Peyer's patch (tissue), 4 donors: ENCODE measurements at places on chromosomes 5 and 9. TPM values are rescaled to one million over a fixed set of nuclear protein-coding genes. Genes with fewer than 3 reads are reported as not detected.

DNA sequence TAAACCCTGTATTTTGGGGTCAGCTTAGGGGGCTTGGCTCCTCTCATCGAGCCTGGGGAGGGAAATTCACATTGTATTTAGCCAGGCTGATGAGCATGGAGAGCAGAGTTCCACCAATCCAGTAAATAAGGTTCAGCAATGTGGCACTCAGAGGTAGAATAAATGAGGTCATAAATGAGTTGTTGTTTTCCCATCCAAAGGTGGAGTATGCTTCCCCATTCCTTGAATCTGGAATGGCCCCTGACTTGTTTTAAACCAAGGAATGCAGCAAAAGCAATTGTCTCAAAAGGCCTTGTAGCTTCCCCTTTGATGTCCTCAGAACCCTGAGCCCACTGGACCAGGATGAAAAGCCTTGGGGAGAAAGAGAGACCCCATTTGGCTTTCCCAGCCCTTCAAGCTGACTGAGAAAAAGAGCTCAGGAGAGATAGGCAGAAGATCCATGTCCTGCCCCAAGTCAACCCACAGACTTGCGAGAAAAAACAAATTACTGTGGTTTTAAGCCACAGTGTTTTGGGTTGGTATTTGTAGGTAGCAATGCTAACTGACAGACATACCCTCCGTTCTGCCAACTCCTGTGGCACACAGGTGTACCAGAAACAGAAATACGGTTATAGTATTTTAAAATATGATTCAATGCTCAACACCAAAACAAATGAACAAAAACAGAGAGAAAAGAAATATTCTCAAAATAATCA is 566.0 kb upstream of the DMAC1 start:
- H3K36me3 ChIP-seq: no peaks in the 10 kb centered on the region
- H3K27me3 ChIP-seq: no peaks in the 10 kb centered on the region
- DNase-seq: no peak
- no peak overlapping the region for H3K4me3 ChIP-seq
- H3K27ac ChIP-seq: no peak overlapping the region

DNA sequence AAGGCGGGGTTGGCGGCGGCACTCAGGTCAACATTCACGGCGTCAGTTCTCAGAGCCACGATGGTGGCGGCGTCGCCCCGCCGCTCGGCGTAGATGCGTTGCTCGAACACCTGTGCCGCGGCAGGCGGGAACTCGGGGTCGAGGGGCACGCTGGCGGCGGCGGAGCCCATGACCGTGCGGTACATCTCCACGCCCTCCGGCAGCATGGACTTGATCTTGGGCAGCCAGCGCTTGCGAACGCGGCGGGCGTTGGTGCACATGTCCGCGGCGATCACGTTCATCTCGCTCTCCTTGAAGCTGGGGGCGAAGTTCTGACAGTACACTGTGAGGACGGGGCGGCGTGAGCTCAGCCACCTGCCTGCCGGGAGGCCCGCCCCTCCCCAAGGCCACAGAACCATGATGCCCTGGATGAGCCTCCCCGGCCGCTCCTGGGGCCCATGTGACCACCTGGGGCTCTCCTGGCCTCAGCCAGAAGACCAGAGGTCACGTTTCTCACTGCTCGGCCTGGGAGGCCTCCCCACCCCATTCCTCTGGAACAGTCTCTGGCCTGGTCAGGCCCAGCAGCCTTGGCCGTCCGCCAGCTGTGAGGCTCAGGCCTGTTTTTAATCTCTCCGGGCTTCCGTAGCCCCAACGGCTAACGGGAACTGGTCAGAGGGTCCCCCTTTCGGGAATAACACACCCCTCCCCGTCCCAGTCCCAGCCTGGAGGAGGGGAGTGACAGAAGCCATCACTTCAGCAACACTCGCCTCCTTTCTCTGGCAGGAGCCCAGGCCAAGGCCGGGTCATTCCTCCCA is 50.7 kb upstream of the UBAC1 start:
- no peak for DNase-seq
- peaks cover 36% of the 10 kb centered on the region for H3K36me3 ChIP-seq
- no peaks in the 10 kb centered on the region for H3K27me3 ChIP-seq
- peak overlapping the region; percentile 57 for H3K27ac ChIP-seq

GRCh38 chr5:116585227-116585626 is 10.6 kb upstream of the SEMA6A start:
- no peaks in the 10 kb centered on the region for H3K4me1 ChIP-seq
- H3K36me3 ChIP-seq: no peaks in the 10 kb centered on the region
- H3K27me3 ChIP-seq: no peaks in the 10 kb centered on the region
- no peak for DNase-seq
- H3K4me3 ChIP-seq: no peak overlapping the region
- H3K27ac ChIP-seq: no peak overlapping the region

GRCh38 chr5:165538065-165538464 is 2032.6 kb downstream of the MAT2B start:
- no peaks in the 10 kb centered on the region for H3K4me1 ChIP-seq
- no peak overlapping the region for H3K27ac ChIP-seq
- H3K36me3 ChIP-seq: no peaks in the 10 kb centered on the region
- DNase-seq: no peak
- no peaks in the 10 kb centered on the region for H3K27me3 ChIP-seq
- H3K4me3 ChIP-seq: no peak overlapping the region

DNA sequence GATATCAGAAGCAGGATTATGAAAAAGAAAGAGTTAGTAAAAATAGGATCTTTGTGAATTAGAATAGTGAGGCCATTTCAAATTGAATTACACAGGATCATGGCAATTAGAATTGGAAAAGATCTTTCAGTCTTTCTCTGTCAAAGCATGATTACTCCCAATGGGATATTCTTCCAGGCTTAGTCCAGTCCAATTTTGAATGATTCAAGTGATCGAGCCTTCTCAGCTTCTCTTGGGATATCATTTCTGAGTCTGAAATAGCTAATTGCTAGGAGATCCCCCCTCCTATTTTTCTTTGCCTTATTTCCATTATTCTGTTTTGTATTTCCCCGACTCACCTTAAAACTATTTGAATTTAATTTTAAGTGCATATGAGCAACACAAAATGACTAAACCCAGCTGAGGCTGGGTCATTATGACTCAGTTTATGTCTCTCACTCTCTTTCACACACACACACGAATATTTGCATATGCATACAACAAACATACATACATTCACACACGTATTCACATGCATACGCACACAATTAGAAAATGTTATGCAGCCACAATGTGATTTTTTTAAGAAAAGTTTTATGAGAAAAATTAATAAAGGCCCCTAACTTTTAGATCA is 34.8 kb upstream of the EFNA5 start:
- no peak for DNase-seq
- H3K4me3 ChIP-seq: no peak overlapping the region
- H3K27me3 ChIP-seq: no peaks in the 10 kb centered on the region
- H3K36me3 ChIP-seq: no peaks in the 10 kb centered on the region
- no peak overlapping the region for H3K27ac ChIP-seq

DNA sequence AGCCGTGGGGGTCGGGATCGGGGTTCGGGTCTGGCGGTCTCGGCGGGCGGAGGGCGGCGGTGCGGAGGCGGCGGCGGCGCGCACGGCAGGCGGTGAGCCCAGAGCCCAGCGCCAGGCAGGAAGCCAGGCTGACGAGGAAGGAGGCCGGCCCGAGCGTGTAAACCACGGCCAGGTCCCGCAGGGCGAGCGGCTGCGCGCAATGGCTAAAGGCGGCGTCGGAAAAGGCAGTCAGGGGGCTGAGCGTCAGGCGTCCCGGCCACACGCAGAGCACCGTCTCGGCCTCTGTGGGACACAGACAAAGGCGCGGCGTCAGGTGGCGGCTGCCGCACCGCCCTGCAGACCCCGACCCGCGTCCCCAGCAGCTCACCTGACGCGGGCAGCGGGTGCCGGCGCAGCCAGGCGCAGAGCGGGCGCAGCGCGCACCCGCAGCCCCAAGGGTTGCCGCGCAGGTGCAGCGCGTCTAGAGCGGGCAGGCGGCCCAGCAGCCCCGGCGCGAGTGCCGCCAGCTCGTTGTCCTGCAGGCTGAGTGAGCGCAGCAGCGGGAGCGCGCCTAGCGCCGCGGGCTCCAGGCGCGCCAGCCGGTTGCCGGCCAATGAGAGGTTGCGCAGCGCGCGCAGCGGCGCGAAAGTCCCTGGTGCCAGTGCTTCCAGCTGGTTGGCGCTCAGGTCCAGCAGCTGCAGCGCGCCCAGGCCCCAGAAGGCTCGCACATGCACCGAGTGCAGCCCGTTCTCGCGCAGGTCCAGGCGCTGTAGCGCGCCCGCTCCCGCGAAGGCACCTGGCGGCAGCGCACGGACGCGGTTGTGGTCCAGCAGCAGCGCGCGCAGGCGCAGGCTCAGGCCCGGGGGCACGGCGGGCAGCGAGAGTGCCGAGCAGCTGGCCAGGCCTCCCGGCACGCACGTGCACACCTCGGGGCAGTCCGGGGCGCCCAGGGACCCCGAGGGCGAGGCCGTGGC is 671 bp downstream of the LRRC26 start:
- H3K4me3 ChIP-seq: peak overlapping the region; percentile 55
- no peaks in the 10 kb centered on the region for H3K36me3 ChIP-seq
- peaks cover 6% of the 10 kb centered on the region for H3K4me1 ChIP-seq
- peaks cover 65% of the 10 kb centered on the region for H3K27me3 ChIP-seq
- H3K27ac ChIP-seq: no peak overlapping the region

GRCh38 chr5:56314529-56314928 is 81.4 kb upstream of the ANKRD55 start:
- no peaks in the 10 kb centered on the region for H3K27me3 ChIP-seq
- H3K36me3 ChIP-seq: no peaks in the 10 kb centered on the region
- H3K4me1 ChIP-seq: peaks cover 7% of the 10 kb centered on the region
- no peak overlapping the region for H3K4me3 ChIP-seq
- no peak overlapping the region for H3K27ac ChIP-seq
- DNase-seq: no peak

GRCh38 chr9:35703906-35704672 is 14.4 kb upstream of the TPM2 start:
- DNase-seq: no peak
- H3K4me1 ChIP-seq: no peaks in the 10 kb centered on the region
- H3K4me3 ChIP-seq: no peak overlapping the region
- no peaks in the 10 kb centered on the region for H3K36me3 ChIP-seq
- H3K27ac ChIP-seq: no peak overlapping the region

DNA sequence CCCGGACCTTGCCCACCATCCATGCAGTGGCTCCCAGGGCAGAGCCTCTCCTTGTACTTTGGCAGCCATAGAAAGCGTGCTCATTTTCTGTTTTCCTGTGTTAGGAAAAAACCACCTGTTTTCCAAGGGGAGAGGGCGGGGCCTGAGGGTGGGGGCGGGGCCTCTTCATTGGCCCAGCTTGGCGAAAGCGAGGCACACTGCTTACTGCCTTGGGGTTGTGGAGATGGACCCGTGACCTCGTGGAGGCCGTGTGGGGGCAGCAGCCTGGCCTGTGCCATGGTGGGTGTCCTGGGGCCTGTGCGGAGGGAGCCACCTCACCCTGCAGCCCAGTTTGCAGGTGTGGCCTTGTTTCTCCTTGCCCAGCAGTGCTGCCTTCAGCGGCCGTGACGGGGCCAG is 4.4 kb upstream of the TOR4A start:
- H3K36me3 ChIP-seq: no peaks in the 10 kb centered on the region
- H3K4me3 ChIP-seq: no peak overlapping the region
- H3K27me3 ChIP-seq: no peaks in the 10 kb centered on the region
- no peak overlapping the region for H3K27ac ChIP-seq
- peaks cover 17% of the 10 kb centered on the region for H3K4me1 ChIP-seq
- DNase-seq: no peak

DNA sequence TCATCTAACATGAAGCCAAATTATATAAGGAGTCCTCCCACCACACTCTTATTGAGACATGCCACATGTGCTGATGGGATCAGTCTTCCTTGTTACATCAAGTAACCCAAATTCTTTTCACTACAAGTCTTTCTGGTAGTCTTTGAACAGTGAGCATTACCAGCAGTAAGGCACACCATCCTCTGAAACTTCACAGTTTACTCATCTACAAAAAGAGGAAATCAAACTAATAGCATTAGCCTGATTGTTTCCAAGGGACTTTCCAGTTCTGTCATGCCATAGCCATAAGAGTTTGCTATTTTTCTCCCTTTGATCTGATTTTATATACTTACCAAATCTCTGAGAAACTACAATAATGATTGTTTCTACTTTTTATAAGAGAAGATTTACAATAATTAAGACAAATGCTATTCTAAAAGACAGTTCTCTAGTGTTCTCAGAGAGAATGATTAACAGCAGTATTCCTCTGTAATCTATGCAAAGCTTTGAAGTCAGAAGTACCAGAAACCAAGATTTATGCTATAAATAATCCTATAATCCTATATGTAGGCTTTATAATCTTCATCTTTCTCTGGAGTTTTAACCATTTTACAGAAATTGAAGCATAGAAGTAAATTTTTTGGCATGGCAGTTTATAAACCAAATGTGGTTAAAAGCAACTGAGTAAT is 166.2 kb upstream of the ACO1 start:
- no peak for DNase-seq
- H3K4me1 ChIP-seq: no peaks in the 10 kb centered on the region
- H3K36me3 ChIP-seq: no peaks in the 10 kb centered on the region
- H3K27me3 ChIP-seq: no peaks in the 10 kb centered on the region
- H3K27ac ChIP-seq: no peak overlapping the region
- H3K4me3 ChIP-seq: no peak overlapping the region

GRCh38 chr9:81466981-81467380 is 222.4 kb downstream of the TLE1 start:
- H3K36me3 ChIP-seq: no peaks in the 10 kb centered on the region
- no peak overlapping the region for H3K4me3 ChIP-seq
- H3K27ac ChIP-seq: no peak overlapping the region
- H3K27me3 ChIP-seq: no peaks in the 10 kb centered on the region

DNA sequence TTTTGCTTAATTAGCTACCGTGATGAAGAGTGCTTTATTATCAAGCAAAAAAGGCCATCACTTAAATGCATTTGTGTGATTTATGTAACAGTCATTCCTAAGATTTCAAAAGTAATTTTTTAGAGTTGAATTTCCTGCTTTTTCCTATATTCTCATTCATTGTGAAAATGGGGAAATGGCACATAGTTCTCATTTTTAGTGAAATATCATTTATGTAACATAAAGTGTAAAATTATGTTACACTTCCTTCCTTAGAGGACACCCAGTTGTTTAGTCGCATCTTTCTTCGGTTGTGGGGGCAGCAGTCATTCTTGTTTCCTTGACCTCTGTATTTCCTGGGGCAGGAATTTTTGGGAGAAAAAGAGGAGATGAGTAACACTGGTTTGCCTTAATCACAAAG is 142.8 kb downstream of the MAST4 start:
- no peaks in the 10 kb centered on the region for H3K4me1 ChIP-seq
- H3K36me3 ChIP-seq: no peaks in the 10 kb centered on the region
- DNase-seq: no peak
- no peaks in the 10 kb centered on the region for H3K27me3 ChIP-seq
- no peak overlapping the region for H3K27ac ChIP-seq

DNA sequence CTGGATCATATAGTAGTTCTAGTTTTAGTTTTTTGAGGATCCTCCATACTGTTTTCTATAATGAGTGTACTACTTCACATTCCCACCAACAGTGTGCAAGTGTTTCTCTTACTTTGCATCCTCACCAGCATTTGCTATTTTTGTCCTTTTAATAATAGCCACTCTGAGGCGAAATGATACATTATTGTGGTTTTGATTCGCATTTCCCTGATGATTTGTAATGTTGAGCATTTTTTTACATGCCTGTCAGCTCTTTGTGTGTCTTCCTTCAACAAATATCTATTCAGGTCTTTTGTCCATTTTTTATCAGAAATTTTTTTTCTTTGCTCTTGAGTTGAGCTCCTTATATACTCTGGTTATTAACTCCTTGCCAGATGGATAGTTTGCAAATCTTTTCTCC is 114.0 kb downstream of the ADAMTSL1 start:
- H3K27ac ChIP-seq: no peak overlapping the region
- no peaks in the 10 kb centered on the region for H3K27me3 ChIP-seq
- DNase-seq: no peak
- no peaks in the 10 kb centered on the region for H3K4me1 ChIP-seq
- H3K36me3 ChIP-seq: no peaks in the 10 kb centered on the region

Gene LIFR
- 13.7 TPM for total RNA-seq

Gene PDLIM4
- 17.9 TPM for total RNA-seq

Gene IL9
- total RNA-seq: not detected

Gene RNF183
- total RNA-seq: 0.35 TPM

Gene ACOT12
- total RNA-seq: 3.7 TPM

Gene C9orf50
- total RNA-seq: not detected

Gene SCGB3A2
- not detected for total RNA-seq

Gene SHC3
- total RNA-seq: 2.8 TPM
